ENCODE measurements at places on chromosomes 4 and X.

DNA sequence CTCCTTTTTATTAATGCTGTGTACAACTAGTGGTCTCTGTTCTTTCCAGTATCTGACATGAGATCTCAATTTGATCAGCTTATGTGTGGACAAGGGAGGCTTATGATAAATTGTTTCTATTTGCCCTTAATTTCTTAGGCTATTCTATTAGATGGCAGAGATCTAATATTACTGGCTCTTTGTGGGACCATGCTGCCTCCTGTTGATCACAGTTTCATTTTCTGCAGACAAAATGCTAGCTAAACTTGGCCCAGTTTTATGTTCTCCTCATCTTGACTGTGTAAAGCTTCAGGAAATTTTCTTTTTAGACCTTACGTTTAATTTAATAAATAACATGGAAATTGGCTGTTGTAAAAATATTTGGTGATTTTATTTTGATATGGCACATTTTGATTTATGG is 627.1 kb upstream of the AADAT start:
- DNase-seq: no peak

DNA sequence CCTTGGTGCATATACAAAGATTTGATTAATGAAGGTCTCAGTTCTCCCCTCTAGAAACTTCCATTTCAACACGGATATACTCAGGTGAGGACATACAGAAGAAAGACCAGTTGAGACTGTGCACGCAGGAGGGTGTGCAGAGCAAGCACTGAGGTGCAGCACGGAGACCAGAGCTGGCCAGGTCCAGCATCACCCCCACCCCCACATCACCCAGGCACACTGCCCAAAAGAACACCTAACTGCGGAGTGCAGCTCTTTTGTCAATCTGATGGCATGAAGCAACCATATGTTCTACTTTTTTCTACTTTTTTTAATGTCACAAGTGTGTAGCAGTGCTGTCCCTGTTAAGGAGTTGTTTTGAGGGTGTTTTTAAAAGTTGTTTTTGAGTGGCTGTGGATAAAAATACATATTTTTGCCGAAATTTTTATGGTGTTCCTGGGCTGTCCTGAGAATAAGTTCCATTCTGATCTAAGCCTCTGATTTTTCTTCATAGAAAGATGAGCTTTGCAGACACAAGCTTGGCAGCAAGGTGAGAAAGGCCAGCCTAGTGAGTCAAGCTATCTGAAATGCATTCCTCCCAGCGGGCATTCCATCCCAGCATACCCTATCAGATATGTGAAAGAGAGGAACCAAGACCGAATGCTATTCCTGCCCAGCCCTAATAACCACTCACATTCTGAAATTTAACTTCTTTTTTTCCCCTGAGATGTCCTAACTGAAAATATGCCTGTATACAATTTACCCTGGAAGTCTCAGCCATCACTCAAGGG is 173.7 kb downstream of the PTTG2 start:
- DNase-seq: no peak

GRCh38 chr4:128846063-128846462 is 36.6 kb downstream of the JADE1 start:
- no peak for DNase-seq

DNA sequence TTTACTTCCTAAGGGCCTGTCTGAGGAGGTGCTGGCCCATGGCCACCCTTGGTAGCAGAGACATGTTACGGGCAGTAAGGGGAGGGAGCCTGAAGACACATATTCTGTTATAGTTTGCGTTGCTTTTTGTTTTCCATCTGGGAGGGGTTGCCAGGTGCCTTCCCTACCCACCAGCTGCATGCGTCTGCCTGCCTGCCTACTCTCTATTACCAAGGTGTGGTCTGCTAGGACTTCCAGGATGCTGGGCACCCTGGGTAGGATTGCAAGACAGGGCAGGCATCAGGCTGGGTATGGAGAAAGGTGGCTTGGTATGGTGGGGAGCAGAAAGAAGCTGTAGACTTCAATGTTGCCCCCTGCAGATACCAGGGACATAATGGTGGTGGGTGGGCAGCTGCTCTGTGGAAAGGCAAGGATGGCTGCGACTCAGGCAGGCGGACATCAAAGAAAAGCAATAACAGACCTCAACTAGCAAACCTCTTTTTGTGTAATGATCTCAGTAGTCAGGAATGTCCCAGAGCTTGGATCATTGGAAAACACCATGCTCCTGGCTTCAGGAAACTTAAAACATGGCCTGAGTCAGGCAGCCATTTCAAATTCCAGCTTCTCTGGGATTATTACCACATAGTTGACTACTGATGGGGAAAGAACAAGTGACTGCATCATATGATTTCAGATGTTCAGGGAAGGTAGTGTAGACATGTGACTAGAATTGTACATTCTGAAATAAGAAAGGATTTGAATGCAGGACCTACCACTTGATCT is 67.8 kb downstream of the HOPX start:
- peak; percentile 11 for DNase-seq

- DNase-seq: no peak
Measured at GRCh38 chrX:87873347-87873941, 355.8 kb downstream of the KLHL4 start.

DNA sequence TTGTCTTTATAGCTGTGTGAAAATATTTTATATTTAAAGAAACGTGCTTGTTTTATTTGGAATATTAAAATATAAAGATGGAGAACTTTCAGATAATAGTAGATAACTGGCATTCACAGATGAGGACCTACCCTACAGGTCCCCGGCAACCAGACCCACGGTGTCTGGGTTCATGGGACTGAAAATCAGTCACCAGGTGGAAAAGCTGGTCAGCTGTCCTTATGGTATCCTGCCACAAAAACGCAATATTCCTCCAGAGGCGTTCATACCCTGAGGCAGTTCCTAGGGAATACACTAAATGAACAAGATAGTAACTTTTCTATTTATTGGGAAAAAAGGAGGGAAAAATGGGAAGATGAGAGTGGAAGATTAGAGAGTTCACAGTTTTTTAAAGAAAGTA is 1.2 kb downstream of the TLR6 start:
- DNase-seq: no peak

GRCh38 chrX:153783378-153784013 is 2.7 kb downstream of the SRPK3 start:
- no peak for DNase-seq

- DNase-seq: no peak
Measured at GRCh38 chr4:48167538-48168263, 33.7 kb upstream of the TXK start.

DNA sequence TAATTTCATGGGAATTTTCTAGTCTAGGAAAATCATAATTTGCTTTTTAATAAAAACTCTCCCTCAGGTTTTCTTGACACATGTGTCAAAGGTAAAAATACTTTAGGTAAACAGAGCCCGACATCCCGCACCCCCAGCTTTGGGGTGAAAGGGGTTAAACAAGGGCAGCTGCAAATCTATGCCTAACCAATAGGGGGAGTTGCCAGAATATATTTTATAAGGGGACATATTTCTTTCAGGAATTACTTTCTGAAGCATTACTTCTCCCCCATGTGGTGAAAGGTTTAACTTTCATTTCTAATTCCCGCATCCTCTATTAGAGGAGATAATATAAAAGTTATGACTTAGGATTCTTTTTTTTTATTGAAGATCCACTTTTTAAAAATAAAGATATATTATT is 53.9 kb upstream of the HEPH start:
- peak; percentile 7 for DNase-seq

DNA sequence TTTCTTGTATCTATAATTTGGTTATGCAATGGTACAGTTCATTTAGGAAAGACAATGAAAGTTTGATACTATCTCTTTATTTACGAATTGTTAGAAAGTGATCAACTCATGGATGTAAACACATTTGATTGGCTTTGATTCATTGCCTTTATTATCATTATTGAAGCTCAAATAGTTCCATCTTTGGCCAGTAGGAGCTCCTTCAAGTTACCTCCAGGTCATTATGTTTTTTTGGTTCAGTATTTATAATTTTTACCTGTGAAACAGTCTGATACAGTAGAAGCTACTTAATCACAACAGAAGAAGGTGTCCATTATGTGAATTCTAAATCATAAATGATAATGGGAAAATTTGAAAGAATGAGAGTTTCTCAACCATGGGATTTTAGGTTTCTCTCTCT is 12.4 kb downstream of the NPY5R start:
- no peak for DNase-seq

GRCh38 chrX:69280933-69281332 is 115.7 kb upstream of the PJA1 start:
- no peak for DNase-seq

GRCh38 chr4:7784131-7784870 is 155.4 kb downstream of the AFAP1 start:
- no peak for DNase-seq

DNA sequence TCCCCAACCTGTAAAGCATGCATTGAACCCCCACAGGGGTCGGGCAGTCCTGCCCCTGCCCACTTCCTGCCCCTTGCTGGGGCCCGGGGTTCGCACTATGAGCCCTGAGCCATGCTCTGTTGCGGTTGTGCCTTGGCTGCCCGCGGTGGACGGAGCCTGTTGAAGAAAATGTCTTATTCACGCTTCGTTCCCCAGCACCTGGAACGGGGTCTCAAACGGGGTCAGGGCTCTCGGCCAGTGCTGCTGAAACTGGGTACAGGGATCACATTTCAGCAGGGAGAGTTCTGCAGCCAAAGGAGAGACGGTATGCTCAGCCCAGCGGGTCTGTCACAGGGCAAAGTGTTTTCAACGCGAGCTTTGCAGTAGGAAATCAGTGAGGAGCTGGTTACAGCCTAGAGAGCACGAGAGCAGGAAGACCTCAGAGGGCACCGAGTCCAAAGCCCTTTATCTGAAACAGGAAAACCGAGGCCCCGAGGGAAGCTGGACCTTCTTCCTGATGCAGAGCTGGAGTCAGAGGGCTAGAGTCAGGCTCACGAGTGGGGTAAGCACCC is 46.3 kb upstream of the AFAP1 start:
- peak; percentile 42 for DNase-seq

- no peak for DNase-seq
Measured at GRCh38 chr4:17286752-17287460, 225.0 kb downstream of the QDPR start.

- no peak for DNase-seq
Measured at GRCh38 chr4:112648263-112649054, 11.5 kb downstream of the LARP7 start.

DNA sequence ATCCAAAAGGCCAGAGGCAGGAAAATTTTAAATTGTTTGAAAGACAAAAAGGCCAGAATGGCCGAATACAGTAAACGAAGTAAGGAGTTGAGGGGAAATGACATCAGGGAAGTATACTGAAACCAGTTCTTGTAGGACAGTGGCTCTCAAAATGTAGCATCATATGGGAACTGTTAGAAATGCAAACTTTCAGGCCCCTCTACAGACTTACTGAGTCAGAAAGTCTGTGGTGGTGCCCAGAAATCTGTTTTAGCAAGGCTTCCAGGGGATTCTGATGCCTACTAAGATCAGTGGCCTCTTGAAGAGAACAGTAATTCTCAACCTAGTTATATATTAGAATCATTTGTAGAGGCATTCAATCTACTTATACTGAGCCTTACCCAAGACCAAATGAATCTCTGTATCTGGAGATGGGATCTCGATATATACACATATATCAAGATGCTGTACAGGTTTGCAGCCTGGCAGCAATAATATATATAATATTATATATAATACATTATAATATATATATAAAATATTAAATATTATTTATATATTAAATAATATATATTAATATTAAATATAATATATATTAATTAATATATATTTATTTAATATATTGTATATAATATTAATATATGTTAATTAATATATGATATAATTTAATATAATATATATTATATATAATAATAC is 39.7 kb downstream of the ADAMTS3 start:
- DNase-seq: no peak

GRCh38 chr4:158458271-158458895 is 63.3 kb upstream of the RXFP1 start:
- DNase-seq: no peak
